ENCODE measurements at places on chromosomes 2 and 18.

- DNase-seq = no peak
Observed at GRCh38 chr2:44570777-44571176, 209.0 kb downstream of the CAMKMT start.

- no peak for DNase-seq
Observed at GRCh38 chr2:181380581-181380980, 76.6 kb upstream of the ITGA4 start.

DNA sequence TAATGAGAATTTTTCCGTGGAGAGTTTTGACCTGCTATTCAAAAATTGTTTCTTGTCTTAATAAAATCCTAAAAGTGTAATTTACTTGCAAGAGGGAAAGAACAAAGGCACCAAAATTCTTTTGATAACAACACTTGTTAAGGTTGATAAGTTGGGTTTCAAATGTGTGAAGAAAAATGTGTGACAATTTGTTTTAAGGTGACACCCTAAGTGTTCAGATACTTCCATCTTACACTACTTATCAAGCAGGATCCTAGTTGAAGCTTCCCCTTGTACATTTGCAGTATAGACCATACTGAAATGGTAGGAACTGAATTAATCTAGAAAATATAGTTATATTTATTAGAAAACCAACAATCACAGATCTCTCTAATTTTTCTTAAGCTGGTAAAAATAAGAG, 204.6 kb downstream of the ARHGAP15 start:
- no peak for DNase-seq

DNA sequence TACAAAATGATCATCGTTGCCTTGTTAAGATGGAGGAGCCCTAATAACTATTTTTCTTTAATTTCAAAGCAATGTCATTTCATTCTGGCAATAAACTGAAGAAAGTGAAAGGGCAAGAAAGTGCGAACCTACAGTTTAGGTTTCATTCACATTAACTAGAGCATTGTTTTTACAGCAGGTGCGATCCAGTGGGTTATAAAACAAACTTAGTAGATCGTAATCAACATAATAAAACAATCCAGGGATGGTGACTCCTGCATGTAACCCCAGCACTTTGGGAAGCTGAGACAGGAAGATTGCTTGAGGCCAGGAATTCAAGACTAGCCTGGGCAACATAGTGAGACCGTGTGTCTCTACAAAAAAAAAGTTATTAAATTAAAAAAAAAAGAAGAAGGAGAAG, 51.1 kb downstream of the AP1S3 start:
- no peak for DNase-seq

- DNase-seq = no peak
Observed at GRCh38 chr2:239959059-239959971, 65.8 kb downstream of the NDUFA10 start.

- DNase-seq = no peak
Observed at GRCh38 chr2:51220080-51220479, 188.1 kb upstream of the NRXN1 start.

Data from stimulated activated CD4-positive, alpha-beta T cell treated with anti-CD3 and anti-CD28 coated beads, Interleukin-15, amount 100 ng/mL, for 1 hour (primary cell).